ENCODE measurements at places on chromosomes 7 and 10.
A peak's percentile ranks its signal among the peaks of the same experiment; 100 is the strongest.

- DNase-seq = no peak
Measured at GRCh38 chr7:118839515-118839914, 615.0 kb downstream of the ANKRD7 start.

DNA sequence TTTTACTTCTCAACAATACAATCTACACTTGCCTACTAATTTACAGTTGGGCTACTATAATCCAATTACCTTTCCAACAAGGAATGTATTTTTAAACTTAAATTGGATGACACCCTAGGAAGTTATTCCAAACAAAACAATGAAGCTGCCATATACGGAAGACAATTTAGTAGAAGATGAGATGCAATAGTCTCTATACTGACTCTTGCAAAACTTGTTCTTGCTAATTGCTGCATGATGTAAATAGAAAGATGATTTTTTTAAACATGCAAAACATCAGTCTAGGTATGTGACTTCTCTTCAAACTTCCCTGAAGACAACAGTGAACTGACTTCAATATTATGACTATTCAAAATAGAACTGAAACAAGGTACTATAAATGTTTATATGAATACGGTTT lies 17.6 kb downstream of the NT5C3A start:
- no peak for DNase-seq

DNA sequence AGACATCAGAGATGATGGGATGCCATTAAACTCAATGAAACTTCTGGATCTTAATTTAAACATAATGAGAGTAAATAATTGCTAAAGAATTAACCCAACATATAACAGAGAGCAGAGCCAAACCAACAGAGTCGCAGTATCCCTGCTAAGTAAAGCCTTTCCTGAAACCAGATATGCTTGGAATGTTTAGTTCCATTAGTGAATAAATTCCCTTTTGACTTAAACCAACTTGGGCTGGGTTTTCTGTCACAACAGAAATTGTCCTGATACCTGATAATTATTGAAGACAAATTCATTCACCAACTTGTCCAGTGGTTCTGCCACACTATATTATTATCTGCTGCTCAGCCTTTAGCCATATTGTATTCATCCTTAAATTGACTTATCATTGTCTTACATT lies 286.7 kb downstream of the FZD1 start:
- DNase-seq = no peak

DNA sequence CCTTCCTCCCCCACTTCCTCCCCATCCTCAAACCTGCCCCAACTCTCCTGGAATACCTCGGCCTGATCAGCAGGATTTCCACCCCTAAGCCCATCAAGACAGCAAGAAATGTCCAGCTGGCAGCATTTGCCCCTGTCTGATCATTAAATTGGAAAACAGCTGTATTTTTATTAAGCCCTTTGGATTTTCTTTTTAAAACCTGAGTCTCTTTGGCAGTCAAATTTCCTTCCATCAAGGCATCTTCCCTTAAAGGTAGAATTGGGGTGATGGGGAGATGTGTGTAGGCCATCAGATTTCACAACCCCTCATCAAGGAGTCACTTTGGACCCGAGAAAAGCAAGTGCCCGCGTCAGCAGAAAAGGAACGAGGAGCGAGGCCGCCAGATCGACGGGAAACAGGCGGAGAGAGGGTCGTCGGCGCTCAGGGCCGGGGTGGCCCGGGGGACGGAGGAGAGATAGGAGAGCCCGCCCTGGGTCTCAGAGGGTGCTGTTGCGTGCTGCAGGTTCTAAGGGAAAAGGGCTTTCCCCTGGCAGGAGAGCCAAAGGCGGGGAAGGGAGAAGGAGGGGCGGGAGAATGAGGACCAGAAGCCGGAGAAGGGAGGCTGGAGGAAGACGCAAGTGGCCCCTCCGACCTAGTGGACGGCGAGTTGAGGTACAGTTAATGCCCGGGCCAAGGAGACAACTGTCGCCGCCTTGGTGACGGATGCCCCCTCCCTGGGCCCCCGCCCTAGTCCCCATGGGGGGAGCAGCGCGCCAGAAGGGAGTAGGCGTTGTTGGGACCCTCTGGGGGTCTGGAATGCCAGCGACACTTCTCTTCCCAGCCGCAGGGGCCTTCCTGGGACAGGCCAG lies 11.5 kb upstream of the GATA3 start:
- no peak for DNase-seq

GRCh38 chr7:100400041-100400440 lies 26.8 kb downstream of the PILRA start:
- no peak for DNase-seq

GRCh38 chr7:152956006-152956405 lies 196.5 kb downstream of the ACTR3B start:
- no peak for DNase-seq

DNA sequence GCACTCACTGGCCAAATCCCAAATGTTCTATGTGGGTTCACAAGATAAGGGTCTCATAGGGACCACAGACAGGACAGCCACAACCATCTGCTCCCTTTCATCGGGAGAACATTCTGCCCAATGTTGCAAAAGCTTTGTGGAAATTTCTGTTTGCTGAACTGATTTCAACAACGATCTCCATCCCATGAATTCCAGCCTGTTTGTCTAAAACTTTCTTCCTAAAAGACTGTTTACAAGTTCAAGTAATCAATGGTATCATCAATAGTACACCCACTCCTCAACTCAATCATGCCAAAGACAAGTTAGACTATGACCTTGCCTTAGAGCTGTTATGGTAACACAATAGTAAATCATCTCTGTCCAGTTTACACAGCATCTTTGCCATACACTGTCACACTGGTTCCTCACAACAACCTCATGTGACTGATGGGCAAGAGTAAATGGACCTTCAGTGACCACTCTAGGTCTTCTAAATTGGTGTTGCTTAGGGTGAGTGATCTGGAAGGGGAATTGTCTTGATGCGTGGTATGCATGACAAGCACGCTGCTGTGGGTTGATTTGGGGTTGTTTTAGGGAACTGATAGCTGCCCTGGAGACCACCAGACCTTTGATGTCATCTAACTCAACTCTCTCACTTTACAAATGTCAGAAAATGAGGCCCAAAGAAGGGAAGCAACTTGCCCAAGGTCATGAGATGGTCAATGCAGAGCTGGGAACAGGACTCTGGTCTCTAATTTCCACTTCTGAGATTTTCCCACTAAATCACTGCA lies 95.1 kb downstream of the PPP1R3C start:
- DNase-seq = no peak

- DNase-seq = no peak
Measured at GRCh38 chr10:131693766-131694165, 207.0 kb upstream of the PPP2R2D start.

DNA sequence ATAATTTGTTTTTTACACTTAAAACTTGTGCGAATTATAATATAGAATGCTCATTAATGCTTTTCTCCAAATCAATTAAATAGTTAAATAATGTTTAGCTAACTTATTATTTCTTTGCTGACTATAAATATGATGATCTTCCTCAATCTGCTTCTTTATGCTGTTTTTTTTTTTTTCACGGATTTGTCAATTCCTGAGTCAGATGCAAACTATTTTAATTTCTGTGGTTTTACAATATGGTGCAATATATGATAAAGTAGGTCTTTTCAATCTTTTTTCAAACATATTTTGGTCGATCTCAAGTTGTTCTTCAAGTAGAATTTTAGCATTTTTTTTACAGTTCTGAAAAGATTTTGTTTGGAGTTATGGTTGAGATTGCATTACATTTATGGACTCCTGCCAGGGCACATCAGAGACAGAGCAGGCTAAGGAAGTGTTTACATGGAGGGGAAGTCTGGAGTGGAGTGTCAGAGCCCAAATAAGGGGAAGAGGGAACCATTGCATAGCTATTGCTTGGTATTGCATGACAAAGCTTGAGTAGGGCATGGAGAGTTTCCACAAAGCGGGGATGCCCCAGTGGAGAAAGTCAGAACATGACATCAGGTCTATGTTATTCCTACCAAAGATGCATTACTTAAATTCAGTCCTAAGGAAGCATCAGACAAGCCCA lies 204.4 kb downstream of the OTUD1 start:
- DNase-seq = no peak

DNA sequence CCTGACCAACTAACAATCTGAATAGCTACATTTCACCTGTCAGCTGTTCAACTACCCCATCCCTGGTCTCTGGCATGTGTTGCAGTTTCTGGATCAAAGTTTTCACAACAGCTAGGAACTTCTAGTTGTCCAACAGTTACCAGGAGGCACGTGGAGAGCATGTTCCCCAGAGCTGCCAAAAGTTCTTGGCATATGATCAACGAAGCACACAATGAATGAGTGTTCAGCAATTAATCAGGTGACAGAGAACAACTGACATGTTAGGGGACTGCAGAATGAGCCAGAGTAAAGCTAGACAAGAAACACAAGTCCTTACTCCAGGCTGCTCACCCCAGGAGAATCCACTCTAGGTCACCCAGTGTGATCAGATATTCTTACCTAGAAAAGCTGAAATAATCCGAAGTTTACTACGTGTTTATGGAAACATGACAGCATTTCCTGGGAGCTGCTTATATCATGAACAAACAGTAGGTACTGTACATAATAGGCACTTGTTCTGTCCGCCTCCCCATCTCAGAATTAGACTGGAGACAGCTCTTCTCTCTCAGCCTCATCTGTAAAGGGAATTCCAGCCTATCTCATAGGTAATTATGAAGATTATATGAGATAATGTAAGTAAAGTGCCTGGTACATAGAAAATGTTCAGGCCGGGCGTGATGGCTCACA lies 50.6 kb downstream of the ZNF438 start:
- DNase-seq = peak; percentile 65

GRCh38 chr10:58351616-58352578 lies 17.1 kb downstream of the UBE2D1 start:
- DNase-seq = no peak

GRCh38 chr10:110357252-110357780 lies 52.6 kb upstream of the SMNDC1 start:
- peak; percentile 58 for DNase-seq

- DNase-seq = no peak
Measured at GRCh38 chr7:84714765-84715164, 472.1 kb downstream of the SEMA3D start.
